Stimulated activated CD8-positive, alpha-beta memory T cell treated with anti-CD3 and anti-CD28 coated beads, Interleukin-4, amount 100 ng/mL, for 24 hours (primary cell): ENCODE measurements at places on chromosomes 2 and 18.

GRCh38 chr2:127769587-127769986, 41.4 kb downstream of the WDR33 start:
- no peak for DNase-seq

DNA sequence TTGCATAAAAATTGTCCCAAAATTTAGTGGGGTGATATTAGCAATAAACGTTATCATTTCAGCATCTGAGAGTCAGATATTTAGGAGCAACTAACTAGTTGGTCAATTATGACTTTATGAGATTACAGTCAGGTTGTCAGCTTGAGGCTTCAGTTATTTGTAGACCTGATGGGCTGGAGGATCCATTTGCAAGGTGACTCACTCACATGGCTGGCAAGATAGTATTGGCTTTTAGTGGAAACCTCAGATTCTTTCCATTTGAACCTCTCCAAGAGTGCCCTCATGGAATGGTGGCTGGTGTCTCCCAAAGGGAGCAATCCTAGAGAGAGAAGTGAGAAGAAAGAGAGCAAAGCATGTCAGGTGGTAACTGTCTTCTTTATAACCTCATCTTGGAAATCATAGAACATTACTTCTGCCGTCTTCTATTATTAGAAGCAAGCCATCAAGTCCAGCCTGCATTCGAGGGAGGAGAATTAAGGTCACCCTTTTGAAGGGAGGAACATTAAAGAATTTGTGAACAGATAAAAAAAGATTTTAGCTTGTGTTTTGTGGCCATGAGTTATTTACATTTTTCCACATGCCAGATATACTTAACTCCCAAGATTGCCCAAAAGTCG, 92.5 kb downstream of the HAUS1 start:
- no peak for DNase-seq

DNA sequence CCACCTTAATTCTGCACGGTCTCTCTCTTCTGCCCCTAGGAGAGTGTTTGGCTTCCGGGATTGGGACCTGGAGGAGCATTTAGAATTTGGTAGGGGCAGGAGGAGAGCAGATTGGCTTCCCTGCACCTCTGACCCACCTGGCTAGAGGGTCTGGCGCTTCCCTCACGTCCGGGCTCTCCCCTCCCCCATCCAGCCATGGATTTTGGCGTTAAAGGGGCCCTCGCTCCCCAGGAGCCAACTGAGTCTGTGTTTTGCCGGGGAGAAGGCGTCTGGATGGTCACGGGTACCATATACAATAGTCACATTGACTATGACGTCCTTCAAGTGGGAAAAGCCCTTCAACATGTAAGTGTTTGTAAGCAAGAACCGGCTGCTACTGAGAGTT, 6.6 kb downstream of the HOXD3 start:
- DNase-seq = no peak

GRCh38 chr2:204725693-204726360, 180.6 kb downstream of the PARD3B start:
- DNase-seq = no peak

GRCh38 chr2:70523996-70524965, 29.3 kb downstream of the TGFA start:
- no peak for DNase-seq

GRCh38 chr18:44130376-44130942, 550.2 kb upstream of the SETBP1 start:
- no peak for DNase-seq

DNA sequence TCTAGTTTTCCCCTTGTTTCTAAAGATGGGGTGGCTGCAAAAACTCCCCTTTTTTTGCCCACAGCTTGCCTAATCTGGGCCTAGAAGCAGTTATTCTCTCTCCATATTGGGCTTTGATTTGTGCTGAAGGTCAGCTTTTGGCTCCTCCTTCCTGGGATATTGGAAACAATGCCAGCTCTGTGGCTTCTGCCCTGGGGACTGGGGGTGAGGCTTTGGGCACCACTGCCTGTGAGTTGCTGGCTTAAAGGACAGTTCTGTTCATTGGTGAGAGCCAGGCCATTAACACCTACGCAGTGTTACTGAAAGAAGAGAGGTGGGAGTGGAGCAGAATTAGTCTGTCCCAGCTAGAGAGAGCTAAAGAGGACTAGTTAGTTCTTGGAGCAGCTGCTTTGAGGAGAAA, 4.3 kb downstream of the UBXN2A start:
- no peak for DNase-seq

GRCh38 chr2:212157012-212157411, 381.6 kb downstream of the ERBB4 start:
- DNase-seq = no peak

DNA sequence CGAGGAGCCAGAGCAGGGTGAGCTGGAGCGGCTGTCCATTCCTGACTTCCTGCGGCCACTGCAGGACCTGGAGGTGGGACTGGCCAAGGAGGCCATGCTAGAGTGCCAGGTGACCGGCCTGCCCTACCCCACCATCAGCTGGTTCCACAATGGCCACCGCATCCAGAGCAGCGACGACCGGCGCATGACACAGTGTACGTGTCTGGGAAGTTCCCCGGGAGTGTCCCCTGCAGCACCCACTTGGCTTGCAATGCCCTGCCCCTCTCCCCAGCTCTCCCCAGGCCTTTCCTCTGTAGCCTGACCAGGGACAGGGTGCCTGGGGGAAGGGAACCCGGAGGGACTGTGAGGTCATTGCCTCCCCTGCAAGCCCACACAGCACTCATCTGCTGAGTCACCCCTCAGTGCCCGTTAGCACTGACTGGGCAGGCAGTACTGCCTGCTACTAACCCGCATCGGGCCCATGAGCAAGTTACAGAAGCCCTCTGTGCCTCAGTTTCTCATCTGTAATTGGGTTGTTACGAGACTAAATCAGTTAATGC, 29.4 kb upstream of the GMPPA start:
- DNase-seq = no peak

DNA sequence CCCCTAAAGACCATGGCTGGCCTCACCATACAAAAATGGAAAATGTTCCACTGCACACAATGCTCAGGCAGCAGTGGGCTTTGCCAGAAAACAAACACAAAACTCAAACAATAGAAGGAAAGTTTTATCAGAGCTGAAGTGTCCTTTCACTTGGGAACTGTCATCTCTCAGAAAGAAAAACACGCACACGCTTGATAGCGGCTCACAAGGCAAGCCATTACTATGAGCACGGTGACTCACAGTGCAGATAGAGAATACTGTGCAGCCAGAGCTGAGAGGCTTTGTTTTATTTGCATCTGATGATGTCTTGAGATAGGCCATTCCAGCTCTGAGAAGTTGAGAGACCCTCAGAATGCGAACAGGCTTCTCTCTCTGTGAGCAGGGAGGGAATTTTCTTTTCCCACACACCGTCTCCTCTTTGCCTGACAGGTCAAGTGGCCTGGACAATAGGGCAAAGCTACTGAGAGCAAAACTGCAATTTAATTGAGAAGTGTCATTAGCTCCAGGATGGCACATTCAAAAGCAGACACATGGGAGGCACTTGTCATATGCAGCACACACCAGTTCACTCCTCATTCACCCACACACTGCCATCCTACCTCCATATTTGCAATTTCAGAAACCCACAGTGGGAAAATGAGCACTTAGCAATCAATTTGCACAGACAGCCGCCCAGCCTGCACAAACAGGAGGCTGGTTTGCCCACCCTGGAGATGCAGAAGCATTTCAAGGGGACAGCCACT, 236.6 kb downstream of the SS18 start:
- no peak for DNase-seq

GRCh38 chr2:71884303-71885042, 263.2 kb downstream of the CYP26B1 start:
- DNase-seq = no peak
